ENCODE measurements at places on chromosomes 7 and 10.

DNA sequence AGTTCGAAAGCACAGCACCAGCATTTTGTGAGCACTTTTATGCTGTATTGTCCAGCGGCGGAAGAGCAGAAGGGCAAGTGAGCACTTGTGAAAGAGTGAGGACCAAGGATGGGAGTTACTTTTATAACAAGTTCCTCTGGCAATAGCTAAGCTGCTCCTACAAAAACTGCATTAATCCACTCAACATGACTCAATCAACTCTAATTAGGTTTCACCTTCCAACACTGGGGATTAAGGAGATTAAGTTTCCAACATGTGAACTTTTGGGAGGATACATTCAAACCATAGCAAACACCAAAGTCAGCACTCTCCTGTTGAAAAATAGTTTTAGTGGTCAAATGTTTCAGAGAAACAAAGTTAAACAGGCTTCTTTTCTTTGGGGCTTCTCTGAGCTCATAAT, 844.5 kb downstream of the REEP3 start:
- DNase-seq = no peak

DNA sequence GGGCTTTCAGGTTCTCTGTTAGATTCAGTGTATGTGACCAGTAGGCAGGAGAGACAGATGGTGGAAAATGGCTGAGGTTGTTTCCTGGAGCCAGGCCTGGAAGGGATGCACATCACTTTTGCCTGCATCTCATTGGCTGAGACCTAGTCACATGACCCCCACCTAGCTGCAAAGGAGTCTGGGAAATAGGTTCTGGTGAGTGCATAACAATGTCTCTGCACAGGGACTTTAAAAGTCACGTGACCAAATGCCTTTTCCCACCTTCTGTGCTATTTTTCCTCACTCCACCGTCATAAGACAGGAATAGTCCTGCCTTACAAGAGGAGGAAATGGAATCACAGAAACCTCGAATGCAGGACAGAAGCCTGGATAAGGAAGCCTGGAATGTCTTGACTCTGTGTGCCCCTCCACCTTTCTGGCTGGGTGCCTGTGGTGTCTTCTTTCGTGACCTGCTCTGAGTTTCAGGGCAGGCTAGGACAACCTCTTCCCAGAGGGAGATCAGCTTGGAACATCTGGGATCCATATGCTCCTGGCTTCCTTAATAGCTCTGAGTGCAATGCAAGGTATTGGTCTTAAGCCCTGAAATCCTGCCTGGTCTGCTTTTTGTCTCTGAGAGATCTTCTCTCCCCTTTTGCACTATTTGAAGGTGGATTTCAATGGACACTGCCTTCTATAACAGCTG, 139.9 kb upstream of the ZNF438 start:
- no peak for DNase-seq

DNA sequence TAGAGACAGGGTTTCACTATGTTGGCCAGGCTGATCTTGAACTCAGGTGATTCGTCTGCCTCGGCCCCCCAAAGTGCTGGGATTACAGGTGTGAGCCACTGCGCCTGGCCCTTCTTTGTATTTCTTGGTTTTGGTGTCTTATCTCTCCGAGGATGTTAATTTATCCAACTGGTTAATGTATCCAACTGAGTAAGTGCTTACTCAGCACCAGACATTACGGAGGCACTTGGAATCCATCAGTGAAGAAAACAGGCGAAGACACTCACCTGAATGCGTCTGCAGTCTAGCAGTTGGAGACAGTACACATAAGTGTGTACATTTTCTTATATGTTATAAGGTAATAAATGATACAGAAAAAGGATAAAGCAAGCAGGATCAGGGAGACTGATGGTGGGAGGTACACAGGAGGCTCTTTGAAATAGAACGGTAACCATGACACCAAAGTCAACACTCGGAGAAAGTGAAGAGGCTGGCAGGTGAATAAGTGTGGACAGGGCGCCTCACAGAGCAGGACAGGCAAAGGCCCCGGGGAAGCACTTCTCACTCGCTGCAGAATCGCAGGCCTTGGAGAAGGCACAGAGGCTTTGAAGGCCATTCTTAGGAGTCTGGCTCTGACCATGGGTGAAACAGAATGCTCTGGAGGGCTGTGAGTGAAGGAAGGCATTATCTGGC, 73.1 kb downstream of the LANCL2 start:
- no peak for DNase-seq

DNA sequence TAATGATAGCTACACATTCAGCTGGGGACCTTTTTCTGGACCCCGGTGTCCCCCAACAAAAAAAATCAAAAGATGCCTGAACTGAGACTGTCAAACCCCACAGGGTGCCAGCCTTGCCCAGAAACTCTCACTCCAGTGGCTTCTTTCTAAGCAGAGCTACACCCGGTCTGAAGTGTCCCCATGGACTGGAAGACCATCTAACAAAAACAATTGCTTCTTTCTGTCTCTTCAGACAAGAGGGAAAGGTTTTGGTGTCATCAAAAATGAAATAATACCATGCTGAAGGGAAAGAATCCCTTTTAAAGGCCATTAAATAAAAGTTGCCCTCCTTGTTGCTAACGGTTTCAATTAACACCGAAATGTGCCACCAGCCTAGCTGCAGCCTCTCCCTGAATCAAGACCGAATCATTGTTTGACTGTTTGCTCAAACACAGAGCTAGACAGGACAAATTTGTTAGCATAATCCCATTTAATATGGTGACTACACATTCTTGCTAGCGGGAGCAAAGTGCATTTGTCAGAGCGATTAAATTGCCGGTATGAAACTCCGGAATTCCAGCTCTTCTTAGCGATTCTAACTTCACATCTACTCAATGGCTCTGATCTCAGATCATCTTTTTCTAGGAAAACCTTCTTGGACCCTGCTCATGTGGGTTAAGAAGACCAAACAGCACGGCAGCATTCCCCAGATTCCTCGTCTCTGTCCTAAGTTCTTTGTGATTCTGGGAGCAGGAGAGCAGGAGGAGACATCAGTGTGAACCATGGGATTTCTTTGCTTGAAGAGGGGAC, 397.5 kb upstream of the PRKCQ start:
- DNase-seq = no peak

DNA sequence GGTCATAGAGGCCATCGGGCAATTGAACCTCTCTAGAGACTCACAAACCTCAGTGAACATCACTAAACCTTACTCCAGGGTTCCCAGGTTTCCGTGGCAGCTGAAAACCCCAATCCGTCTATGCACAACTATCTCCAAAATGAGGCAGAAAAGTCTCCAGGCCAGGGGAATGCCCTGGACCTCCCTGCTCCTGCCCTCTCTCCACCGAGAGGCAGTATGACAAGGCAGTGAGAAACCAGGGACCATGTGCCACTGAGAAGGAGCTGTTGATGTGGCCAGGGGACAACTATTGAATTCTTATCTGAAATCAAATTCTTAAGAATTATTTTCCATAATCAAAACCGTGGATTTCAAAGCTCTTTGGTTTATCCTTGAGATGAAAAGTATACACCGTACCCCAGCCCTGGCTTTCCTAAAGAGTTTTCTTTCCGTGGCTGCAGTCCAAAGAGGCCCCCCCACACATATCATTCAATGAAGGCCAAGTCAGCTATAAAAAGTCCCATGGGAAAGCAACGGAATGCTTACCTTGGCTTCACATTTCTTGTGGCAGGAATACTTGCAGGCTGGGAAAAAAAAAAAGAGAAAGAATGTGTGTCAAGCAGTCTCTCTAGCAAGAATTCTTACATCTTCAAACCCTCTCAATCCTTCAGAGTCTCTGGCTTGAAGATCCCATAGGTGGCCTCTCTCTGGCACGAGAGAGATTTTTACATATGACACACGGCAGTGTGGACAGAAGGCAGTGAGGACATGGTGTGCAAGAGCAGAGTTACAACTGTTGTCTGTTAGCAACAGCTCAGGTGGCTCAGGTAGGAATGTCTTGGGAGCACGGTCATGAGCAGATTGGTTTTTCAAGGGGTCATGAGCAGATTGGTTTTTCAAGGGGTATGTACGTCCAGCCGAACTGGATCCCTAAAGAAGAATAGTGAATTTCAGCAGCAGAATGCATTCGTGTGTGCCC, 75.2 kb downstream of the TNS3 start:
- no peak for DNase-seq

DNA sequence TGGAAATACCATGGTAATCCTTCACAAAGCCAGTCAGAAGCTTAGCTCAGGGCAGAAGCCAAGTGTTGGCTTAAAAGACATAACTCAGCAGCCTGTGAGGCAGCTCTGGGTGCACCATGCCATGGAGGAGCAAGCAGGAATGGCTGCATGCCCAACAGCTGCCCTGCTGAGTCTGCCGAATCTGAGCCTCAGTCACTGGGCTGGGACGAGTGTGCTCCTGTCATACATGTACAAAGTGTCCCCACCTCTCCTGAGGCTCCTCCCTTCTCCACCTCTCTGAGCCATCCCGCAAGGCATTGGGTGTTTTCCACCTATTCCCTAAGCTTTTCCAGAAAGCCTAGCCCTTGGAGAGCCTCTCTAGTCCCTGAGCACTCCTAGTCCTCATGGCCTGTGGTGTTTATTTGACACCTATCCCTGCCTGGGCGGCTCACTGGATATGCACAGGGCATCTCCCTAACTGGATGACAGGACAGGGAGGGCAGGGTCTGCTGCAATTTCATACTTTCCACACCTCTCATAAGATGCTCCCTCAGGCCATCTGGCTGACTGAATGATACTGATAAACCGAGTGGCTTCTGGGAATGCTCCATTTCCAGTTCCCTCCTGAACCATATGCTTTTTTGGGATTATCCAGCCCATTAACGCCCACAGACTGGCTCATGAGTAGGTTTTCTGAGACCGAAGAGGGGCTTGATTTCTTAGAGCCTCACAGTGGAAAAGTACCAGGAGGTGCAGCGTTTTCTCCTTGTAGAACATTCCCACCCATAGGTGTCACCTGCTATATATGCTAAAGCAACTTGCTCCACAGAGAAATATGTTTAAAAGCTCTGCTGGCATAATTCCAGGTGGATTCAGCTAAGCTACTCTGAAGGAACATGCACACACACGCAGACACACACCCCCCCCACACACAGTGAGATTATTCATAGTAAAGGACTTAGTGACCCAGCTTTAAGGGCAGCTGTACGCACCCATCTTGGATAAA, 199.3 kb downstream of the SNX10 start:
- no peak for DNase-seq

- no peak for DNase-seq
These were observed 24.4 kb upstream of the ZNF467 start for GRCh38 chr7:149797771-149798170.

- DNase-seq = no peak
These were observed 116.6 kb upstream of the MACROH2A2 start for GRCh38 chr10:69936091-69936490.

GRCh38 chr7:31284106-31284505, 56.4 kb downstream of the NEUROD6 start:
- no peak for DNase-seq

GRCh38 chr10:26438534-26439341, 597 bp downstream of the APBB1IP start:
- peak; percentile 66 for DNase-seq

DNA sequence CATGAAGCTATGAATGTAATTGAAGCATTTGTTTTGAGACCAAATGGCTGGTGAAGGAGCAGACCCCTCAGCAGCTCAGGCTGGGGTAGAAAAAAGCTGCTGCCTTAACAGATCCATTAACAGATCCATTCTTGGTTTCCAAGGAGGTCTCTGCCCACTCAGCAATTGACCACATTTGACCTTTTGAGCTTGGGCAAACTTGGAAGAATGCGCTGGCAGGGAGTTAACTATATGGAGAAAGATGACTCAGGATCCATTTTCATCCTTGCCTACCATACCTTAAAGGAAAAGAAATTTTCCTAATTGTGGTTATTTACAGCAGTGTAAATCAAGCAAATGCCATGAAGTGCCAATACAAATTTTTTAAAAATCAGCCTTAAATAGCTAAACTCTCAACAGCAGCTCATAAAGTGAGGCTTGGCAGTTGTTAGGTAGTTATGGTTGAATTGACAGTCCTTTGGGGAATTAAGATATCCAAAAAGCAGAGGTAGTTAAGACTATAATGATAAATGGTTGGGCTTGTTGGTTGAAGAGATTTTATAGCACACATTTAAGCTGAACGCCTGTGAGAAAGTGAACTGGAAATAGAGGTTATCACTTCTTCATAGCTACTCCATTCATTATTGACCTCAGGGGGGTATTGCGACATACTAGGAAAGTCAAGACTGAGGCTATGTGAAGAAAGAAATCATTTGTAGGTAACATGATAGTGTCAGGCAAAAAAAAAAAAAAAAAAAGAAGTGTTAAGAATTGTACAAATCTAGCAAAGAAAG, 83.9 kb downstream of the MKX start:
- no peak for DNase-seq
